ENCODE measurements at places on chromosomes 6 and 20.

DNA sequence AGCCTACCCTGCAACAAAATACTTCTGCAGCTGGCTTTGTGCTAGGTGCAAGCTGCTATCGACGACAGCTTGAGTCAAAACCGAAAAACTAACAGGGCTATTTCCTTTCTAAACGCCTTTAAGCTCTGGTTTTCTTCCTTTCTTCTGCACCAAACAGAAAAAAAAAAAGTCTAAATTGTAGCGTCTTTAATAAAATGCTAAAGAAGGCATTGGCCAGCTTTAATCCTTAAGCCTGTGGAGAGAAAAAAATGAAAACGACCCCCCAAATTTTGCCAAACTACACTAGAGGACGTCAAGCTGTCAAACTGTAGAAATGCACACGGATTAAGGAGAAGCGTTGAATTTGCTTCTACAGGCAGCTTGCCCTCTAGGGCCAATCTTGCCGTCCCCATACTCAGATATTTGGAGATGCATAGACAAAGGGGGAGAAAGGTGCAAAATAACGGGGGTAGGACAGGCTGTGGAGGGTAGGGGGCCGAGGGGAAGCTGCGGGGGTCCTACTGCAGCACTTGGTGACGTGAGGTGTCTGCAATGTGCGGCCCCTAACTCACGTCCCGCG, 1.4 kb upstream of the NRN1 start:
- no peak for DNase-seq

- DNase-seq = peak; percentile 22
Measured at GRCh38 chr6:53347250-53347920, 1.4 kb downstream of the ELOVL5 start.

- no peak for DNase-seq
Measured at GRCh38 chr6:109073344-109074132, 21.1 kb downstream of the SESN1 start.

GRCh38 chr20:57241363-57241991, 25.0 kb downstream of the BMP7 start:
- no peak for DNase-seq

GRCh38 chr6:53484476-53485280, 60.2 kb downstream of the GCLC start:
- peak; percentile 37 for DNase-seq

DNA sequence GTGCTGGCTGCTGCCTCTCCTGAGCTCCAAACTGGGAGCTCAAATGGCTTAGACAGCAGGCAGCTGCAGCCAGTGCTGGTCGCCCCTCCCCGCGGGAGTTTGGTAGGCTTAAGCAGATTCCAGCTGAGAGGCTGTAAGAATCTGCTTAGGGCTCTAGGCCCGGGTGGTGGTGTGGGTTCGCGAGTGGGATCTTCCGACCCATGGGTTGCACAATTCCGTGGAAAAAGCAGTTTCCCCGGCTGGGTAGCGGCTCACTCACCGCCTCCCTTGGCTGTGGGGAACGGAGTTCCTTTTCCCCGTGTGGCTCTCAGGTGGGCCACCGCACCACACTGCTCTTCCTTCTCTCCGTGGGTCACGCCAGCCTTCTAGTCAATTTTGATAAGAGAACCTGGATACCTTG, 232.5 kb downstream of the PKHD1 start:
- DNase-seq = no peak

DNA sequence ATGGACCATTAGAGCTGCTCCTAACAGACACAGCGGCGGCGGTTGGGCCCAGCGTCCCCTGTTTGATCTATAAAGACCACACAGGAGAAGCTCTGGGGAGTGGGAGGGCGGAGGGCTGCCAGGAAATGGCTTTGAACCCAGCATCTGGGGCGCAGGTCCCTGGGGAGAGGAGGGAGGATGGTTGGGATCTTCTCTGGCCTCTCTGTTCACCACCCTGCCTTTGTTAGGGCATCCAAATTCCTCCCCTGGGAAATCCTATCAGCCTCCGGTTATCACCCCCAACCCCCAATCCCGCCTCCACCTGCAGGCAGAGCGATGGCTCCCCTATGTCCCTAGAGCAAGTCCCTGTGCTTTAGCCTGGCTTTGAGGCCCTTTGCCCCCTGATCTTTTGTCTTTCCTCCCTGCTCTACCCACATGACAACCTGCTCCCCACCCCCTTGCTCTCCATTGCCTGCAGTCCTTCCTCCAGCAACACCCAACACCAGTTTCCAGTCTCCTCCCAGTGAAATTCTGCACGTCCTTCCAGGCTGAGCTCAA, 7.1 kb downstream of the XKR7 start:
- no peak for DNase-seq

DNA sequence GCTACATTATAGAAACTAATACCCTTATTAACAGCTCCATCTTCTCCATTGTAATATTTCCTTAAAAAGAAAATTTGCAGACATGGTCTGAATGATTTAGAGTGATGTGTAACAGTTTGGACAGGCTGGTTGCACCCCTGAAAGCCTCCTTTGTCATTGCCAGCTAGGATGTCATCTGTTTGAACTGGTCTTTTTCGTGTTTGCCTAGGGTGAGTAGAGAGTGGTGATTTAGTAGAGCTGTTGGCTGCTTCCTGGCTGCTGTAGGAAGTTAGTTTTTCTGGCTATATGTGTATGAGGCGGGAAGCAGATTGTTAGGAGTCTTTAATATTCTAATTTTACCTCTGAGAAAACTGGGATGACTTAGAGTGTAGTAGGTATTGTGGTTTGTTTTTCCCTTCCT, 101.1 kb downstream of the ZFAND3 start:
- DNase-seq = no peak

GRCh38 chr6:5517796-5518195, 256.5 kb downstream of the FARS2 start:
- peak; percentile 14 for DNase-seq

- no peak for DNase-seq
Measured at GRCh38 chr6:133245422-133245903, 4.3 kb downstream of the EYA4 start.

All from T-helper 17 cell (primary cell).